ENCODE measurements at places on chromosomes 11 and 22.
A peak's percentile ranks its signal among the peaks of the same experiment; 100 is the strongest.

GRCh38 chr11:68678031-68678441 lies 6.3 kb upstream of the GAL start:
- DNase-seq: no peak

GRCh38 chr22:31089160-31090100 lies 8.3 kb downstream of the SMTN start:
- DNase-seq: peak; percentile 71

DNA sequence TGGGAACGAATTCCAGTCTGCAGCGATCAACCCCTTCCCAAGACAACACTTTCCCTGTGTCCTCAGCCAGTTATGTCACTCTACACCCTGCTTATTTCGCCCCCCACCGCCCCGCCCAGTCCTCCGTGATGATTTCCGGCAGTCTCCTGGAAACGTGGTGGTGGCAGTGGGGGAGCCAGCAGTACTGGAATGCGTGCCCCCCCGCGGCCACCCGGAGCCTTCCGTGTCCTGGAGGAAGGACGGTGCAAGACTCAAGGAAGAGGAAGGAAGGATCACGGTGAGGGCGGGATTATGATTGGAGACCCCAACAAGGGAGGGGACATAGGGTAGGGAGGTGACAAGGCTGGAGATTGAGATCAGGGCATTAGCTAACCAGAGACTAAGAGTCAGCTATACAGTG lies 4.1 kb downstream of the ROBO3 start:
- no peak for DNase-seq

- no peak for DNase-seq
Observed at GRCh38 chr22:19290400-19291217, 910 bp downstream of the CLTCL1 start.

DNA sequence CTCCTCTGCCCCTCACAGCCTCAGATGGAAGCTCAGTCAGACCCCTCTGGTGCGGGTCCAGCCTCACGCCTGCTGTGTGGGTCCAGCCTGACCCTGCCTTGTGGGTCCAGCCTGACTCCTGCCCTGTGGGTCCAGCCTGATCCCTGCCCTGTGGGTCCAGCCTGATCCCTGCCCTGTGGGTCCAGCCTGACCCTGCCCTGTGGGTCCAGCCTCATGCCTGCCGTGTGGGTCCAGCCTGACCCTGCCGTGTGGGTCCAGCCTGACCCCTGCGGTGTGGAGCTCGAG lies 445.3 kb downstream of the BRD1 start:
- DNase-seq: no peak

DNA sequence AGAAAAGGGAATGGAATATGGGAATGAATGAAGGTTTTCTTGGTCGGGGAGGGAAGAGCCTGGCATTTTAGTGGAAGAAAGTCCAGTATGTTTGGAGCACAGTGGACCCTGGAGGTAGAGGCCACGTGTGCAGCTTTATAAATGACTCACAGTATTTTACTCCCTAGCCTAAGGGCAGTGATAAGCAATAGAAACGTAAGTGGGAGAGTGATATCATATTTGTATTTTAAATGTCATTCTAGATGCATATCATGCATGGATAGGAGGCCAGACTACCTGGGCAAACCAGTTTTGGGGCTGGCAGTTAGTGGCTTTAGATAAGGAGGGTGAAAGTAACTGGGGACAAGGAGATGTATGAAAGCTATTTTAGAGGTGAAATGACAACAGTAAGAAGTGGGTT lies 174.1 kb downstream of the ARHGAP42 start:
- DNase-seq: no peak

- DNase-seq: no peak
Observed at GRCh38 chr22:47659467-47660223, 897.2 kb downstream of the TBC1D22A start.

DNA sequence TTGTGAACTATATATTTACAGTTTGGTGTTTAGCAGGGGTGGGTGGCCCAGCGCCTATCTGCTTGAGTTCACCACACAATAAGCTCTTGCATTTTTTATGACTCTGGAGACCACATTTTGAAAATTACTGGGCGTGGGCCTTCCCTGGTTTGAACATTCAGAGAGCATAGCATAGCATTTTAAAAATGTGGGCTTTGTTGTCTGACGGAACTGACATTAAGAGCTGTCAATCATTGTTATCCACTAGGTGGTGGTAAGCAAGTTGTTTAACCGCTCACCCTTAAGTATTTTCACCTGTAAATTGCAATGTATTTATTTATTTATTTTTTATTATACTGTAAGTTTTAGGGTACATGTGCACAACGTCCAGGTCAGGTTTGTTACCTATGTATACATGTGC lies 1.0 kb downstream of the NLRP14 start:
- no peak for DNase-seq

DNA sequence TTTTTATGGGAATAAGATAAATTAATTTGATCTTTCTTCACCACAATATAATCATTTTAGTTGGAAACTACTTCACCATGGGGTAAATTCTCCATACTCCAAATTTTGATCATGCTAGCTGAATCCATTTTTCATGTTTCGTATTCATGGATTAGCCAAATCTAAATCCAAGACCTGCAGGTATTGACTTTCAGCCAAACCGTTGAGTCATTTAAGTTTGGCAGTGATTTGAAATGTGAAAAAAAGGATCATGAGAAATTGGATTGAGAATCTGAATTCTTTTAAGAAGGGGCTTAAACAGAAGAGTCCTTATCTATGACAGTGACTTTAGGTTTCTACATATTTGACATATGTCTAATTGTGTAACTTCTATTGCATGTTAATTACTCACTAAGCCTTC lies 5.3 kb downstream of the GAS2 start:
- DNase-seq: no peak

All from heart right ventricle (tissue), 16 donors.